ENCODE measurements at places on chromosomes 1 and 21.

DNA sequence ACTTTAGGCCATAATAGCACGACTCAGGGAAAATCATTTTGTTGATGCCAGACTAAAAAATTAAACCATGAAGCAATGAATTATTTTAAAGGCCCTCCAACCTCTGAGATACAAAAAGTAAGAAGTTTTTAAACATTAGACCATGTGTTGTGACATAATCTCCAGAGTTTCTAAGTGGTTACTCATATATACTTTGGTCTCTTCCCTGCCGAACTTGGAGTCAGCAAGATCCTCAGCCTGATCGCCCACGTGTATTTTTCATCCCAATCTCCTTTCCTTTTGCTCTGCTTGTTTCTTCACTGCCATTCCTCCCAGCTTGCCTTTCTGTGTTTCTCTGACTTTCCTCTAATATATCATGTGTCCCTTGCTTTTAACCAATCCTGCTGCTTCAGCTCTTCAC lies 3.8 kb downstream of the ARV1 start:
- DNase-seq: no peak

GRCh38 chr1:15027515-15027986 lies 126.0 kb upstream of the TMEM51 start:
- peak; percentile 86 for DNase-seq

GRCh38 chr1:67684526-67685066 lies 405 bp upstream of the GADD45A start:
- peak; percentile 68 for DNase-seq

DNA sequence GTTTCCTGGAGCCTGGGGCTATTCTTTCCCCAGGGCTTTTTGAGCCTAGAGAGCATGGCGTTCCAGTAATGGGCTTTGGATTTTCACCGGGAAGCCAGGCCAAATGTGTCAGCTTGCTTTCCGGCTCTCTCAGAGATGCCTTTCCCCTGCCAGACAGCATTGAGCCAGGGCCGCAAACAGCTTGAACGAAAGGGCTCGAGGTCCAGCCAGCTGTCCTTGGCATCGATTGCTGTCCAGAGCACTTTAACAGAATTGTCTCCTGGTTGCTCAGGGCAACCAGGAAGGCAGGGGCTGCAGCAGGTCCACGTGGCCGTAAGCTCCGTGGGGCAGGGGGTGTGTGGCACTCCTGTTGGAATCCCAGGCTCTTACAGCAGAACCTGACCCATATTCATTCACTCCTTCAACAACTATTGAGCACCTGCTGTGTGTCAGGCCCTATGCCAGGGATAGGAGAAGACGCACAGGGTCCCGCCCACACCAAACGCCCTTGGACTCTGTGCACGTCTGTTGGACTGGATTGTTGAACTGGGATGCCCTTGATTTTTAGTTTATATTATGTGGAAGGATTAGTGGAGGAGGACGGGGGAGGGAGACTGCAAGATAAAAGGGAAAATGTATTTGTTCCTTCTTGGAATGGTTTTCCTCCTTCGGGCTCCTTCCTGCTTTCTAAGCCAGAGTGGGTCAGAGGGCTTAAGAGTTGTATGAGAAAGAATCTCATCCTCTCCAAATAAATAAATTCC lies 38.7 kb upstream of the EFHD2 start:
- DNase-seq: no peak

GRCh38 chr1:187383366-187383765 lies 554.6 kb downstream of the PLA2G4A start:
- DNase-seq: no peak

DNA sequence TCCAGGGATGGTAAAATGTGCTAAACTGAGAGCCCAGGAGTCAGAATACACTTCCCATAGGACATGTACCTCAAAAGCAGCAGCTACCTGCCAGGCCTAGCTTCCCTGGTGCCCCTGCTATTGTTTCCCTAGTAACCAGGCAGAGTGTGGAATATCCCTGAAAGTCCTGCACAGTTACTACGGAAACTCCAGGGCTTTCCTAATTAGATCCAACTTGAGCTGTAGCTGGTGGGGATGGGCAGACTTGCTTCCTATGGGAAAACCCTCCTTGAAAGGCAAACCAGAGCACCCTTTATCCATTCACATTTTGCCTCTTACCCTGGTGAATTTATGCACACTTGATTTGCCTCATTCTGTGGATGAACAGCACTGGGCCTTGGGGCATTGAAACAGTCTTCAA lies 559.9 kb upstream of the PBX1 start:
- DNase-seq: no peak

DNA sequence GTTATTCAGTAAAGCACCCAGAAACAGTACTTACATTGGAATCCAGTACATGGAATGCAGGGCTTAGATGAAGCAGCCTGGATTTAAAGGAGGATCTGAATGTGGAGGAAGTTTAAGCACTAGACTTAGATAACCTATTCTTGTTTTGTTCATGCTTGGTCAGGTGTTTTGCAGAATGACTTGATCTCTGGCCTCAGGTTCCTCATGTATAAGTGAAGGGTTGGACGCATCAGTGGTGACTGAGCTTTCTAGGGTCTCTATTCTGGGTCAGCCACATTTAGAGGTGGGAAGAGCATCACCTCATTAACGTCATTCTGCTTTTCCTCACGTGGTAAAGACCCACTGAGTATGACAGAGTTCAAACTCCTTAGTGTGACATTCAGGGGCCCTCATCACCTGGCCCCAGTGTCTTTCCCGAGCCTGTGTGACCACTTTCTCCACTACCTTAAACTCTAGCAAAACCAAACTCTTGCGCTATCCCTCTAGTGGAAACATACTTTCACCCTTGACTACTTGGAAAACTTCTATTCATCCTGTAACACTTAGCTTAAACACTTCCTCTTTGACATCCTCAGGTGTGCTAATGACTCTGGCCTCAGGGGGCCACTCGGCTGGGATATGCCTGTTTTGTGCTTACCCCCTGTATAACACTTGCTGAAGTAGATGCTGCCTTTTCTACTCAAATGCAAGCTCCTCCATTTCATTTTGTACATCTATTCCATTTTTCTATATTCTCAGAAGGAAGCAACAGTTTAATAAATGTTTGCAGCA lies 871 bp upstream of the ERICH3 start:
- DNase-seq: no peak

- DNase-seq: no peak
These were observed 87.5 kb downstream of the CAMTA1 start for GRCh38 chr1:6872573-6873261.

GRCh38 chr1:47565092-47565491 lies 127.2 kb downstream of the FOXD2 start:
- no peak for DNase-seq

DNA sequence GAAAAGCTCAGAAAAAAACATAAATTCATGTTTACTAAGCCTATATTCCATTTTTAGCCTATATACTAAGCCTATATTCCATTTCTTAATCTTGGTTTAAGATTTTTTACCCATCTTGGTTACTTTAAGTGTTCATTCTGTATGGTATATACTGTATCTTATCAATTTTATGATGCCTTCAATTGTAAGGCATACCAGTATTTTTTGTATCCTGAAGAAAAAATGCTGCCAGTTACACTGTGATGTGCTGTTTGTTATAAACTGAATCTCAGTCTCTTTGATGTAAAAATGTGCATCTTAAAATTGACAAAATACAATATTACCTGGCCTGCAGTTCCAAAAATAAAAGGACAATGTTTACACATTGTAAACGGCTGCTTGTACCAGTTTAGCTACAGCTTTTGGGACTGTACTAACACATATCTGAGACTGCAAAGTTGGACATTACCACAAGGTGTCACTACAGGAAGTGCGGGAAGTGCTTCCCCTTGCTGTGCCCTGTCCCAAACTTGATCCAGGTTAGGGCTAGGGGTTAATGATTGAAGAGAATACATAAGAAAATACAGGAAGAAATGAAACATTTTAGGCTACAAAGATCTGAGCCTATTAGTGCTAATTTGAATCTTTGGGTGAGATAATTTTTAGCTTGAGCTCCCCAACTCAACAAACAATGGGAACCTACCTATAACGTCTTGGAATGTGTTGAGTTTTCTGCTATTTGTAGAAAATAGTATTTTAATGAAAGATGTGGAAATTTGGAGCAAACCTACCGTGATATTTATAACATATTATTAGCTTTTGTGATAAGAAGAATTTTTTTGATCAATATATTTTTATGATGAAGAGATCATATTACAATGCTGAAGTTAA lies 108.9 kb downstream of the LBR start:
- DNase-seq: peak; percentile 26

- DNase-seq: no peak
These were observed 1.2 kb upstream of the CAP1 start for GRCh38 chr1:40039245-40039756.

DNA sequence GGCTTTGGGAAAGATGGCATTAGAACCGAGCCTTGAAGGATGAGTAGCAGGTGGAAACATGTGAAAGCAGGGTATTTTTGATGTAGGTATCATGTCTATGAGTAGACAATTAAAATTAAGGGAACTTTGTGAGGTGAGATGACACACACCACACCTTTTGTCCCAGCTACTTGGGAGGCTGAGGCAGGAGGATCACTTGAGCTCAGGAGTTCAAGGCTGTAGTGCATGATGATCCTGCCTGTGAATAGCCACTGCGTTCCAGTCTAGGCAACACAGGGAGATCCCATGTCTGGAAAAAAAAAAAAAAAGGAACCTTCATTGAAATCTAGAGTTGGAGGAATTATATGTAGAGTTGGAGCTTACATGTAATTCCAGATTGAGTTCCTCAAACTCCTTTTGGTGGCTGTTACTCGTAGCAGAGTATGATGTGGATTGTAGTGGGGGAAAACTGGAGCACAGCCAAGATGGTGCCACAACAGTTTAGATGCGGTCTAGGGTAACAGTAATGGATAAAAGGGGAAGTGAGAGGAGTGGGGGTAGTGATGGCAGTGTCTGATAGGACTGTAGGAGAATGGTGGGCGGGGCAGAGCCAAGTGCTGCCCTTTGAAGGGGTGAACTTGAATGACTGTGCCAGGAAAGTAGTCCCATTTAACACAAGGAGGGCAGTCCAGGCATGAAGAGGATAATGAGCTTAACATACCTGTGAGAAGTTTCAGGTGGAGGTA lies 17.4 kb downstream of the AK4 start:
- DNase-seq: no peak

DNA sequence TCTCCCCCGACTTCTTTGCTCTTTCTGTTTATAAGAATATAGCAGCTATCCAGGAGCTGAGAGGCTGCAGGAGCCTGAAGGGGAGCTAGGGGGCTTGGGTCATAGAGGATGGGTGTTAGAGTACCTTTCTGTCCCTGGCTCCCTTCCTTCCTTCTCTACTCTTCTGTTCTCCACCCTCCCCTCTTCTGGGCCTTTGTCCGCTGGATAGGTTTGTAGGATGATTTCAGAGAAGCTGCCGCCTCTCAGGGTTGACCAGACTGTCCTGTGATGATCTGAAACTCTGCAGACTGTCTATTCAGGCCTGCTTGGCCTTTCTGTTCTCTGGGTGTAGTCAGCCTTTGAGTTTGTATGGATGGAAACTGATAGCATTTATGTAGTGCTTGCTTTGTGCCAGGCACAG lies 26.3 kb downstream of the PPFIA4 start:
- DNase-seq: no peak

DNA sequence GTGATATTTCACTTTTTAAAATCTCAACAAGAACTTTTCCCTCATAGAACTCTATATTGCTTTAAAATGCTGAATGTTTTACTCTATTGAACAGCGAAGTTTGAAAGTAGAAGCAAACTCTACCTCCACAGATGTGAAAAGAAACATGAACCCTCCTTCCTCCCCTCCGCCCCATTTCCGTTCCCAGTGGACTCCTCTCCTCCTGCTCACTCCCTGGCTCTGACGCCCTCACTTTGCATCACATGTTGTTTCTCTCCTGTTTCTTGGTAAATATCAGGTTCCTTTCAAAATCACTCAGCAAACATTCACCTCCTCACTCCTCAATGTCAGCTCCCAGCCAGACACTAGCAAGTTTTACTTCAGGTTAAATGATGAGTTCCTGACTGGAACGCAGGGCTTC lies 34.6 kb downstream of the KCNH1 start:
- no peak for DNase-seq

DNA sequence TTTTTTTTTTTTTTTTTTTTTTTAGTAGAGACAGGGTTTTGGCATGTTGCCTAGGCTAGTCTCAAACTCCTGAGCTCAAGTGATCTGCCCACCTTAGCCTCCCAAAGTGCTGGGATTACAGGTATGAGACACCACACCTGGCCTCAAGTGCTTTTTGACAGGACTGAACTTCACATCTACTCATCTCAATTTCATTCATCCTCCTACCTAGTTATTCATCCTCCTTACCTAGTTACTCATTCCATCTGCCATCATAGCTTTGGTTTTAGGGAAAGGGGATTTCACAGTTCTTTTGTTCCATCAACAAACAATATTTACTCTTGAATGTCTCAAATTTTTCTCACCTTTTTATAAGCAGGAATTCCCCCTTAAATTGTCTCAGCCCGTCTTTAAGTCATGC lies 38.6 kb upstream of the RALGPS2 start:
- no peak for DNase-seq
